ENCODE measurements at places on chromosomes 5 and 9.

DNA sequence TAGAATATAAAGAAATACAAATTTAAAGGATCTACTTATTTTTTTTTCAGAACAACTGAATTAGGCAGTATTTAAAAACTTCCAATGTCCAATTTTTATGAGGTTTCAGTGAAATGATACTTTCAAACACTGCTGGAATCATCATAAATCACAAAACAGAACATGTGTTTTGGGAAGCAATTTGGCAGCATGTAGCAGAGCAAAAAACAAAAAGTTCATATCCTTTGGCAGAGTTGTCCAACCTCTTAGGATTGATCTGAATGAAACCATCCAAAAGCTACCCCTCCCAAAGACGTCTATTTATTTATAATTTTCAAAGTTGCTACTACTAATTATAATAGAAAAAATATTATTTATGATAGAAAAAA lies 192.4 kb upstream of the PUM3 start:
- no peak for DNase-seq

- DNase-seq, result no peak
Observed at GRCh38 chr9:85151162-85151561, 481.6 kb downstream of the NTRK2 start.

DNA sequence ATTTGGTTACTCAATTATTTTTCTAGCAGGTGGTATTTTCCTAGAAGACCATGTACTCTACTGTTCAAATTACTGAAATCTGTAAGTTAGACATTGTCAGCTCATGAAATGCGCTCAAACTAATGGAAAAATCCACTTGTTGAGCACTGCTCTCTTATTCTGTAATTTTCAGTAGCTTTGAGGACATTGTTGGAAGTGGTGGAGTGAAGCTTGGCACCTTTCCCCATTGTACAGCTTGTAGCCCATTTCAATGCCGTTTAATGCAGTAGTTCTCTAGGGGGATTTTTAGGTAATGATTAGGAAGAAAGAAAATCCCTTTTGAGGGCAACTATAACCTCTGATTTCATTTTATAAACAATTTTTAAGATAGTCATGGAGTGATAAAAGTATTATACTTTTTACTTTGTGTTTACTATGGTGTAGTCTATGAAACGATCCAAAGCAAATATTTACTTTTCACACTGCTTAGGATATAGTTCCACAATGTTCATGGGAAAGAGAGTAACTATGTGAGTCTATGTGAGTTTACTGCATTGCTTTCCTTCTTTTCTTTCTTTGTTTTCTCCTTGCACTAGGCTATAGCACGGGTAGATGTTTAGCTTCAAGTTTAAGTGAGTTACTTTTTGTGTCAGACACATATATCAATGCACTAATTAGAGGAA lies 165.8 kb upstream of the ANKH start:
- no peak for DNase-seq

DNA sequence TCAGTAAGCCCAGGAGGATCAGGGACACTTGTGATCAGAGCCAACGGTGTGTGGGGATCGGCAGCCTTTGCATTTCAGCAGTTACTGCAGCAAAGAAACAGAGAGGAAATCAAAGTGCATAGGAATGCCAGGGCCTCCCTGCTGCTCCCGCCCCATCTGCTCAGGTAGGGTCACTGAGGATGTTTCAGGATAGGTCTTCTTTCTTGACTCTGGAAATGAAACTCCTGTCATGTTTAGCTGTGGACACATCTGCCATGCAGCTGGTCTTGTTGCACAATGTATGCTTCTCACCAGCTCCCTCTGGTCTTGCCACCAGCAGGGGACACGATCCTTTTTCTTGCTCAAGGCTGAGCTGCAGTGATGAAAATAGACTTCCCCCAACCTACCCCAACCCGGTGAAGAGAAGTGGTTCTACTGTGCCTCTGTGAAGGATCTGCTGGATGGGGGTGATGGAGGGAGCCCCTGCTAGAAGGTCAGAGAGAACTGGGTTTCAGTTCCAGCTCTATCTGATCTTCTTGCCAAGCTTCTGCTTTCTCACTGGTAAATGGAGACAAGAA lies 185.2 kb upstream of the KLF4 start:
- no peak for DNase-seq

DNA sequence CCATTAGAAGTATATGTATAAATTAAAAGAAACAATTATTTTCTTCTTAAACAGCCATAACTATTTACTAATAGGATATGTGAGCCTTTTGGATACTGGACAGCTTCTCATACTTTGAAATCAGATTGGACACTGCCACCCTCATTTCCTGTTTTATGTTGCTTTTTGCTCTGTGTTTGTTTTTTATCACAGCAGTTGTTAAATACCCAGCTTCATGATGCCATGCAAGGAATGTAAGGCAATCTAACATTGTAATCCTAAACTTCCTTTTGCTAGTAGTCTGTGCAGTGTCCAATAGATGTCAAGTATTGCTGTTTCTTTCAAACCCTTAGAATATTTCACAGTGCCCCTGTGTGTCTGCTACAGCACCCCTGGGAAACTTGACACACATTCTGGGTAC lies 56.2 kb downstream of the CNTLN start:
- DNase-seq, result no peak

- DNase-seq, result no peak
Observed at GRCh38 chr9:79809931-79810330, 238.2 kb downstream of the TLE4 start.

- no peak for DNase-seq
Observed at GRCh38 chr9:75131700-75132099, 43.4 kb downstream of the OSTF1 start.

GRCh38 chr5:1961304-1961946 lies 78.7 kb upstream of the IRX4 start:
- DNase-seq, result no peak

DNA sequence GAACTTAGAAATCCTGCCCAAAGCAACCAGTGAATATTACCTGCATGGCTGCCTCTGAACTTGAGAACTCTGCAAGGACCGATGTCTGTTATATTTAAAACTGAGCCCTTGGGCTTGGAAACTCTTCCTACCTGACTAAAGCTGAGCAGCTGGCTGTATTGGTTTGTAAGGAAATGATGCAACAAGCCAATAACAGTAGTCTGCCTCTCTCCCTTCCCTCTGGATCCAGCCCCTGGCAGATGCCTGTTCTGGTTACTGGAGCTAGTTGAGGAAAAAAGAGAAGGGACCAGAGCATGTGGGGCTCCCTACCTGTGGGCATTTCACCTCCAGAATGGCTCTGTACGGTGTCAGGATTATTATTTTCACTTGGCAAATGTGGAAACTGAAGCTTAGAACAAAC lies 34.7 kb downstream of the SH3RF2 start:
- no peak for DNase-seq

GRCh38 chr5:90446961-90447360 lies 27.6 kb downstream of the MBLAC2 start:
- no peak for DNase-seq

- DNase-seq, result no peak
Observed at GRCh38 chr9:110036286-110036685, 171.7 kb downstream of the C9orf152 start.

GRCh38 chr5:167929841-167930240 lies 361.6 kb upstream of the WWC1 start:
- DNase-seq, result no peak

GRCh38 chr5:65801352-65801783 lies 79.4 kb downstream of the NLN start:
- DNase-seq, result no peak

DNA sequence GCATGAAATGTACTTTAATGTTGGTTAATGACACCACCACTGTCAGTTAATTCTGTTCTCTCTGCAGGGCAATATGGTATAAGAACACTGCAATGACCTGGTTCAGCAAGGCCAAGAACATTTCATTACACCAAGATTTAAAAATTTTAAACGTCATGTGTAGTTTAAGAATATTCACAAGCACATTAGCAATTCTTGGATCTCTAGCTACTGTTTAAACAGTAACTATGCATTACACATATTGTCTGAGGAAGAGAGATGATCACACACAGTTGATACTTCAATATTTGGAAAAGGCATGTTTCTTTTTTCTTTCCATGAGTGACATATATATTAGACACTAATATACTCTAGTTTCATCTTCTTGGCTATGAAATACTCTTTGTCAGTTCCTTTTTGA lies 143.0 kb downstream of the ADAMTS12 start:
- DNase-seq, result no peak
